ENCODE measurements at places on chromosomes 3 and 15.
A peak's percentile ranks its signal among the peaks of the same experiment; 100 is the strongest.

DNA sequence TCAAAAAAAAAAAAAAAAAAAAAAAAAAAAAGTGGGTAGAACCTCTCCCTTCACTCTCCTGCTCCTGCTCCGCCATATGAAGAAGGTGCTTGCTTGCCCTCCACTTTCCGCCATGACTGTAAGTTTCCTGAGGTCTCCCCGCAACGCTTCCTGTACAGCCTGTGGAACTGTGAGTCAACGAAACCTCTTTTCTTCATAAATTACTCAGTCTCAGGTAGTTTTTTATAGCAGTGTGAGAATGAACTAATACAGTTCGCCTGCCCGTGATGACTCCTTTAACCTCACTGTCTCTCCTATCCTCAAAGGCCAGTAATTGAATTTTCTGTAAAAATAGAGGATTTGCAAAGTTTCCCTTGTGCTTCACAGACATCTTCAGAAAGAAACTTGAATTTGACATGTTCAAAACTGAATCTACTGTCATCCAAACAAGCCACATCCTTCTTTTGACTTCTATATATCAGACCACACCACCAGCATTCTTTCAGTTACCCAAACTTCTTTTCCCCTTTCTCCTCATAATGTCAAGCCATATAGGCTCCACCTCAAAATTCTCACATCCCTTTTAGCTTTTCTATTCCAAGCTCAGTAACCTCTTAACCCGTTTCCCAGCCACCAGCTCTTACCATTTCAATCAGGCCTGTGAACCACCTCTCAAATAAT is 44.3 kb downstream of the P2RY1 start:
- no peaks in the 10 kb centered on the region for H3K27me3 ChIP-seq
- no peak overlapping the region for H3K27ac ChIP-seq
- H3K4me3 ChIP-seq: no peak overlapping the region
- peak; percentile 11 for DNase-seq
- no peaks in the 10 kb centered on the region for H3K36me3 ChIP-seq

DNA sequence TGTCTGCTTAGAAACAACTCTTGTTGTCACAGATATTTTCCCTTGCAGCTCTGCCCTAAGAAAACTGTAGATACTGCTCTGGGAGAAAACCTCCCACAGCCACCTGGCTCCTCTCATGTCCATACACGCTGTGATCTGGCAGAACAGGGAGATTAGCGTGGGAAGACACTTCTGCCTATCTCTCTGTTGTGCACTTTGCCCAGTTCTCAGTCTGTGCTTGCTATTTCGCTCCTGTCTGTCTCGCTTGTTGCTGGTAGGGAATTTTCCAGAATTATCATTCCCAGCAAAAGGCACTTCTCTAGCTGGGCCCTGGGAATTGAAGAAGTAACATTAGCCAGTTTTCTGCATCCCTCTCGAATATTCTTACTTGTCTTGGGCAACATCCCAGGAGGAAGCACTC is 8.1 kb upstream of the GATM start:
- H3K4me1 ChIP-seq: no peaks in the 10 kb centered on the region
- peaks cover 9% of the 10 kb centered on the region for H3K27me3 ChIP-seq
- H3K4me3 ChIP-seq: no peak overlapping the region
- no peak for DNase-seq
- H3K27ac ChIP-seq: no peak overlapping the region

- DNase-seq: no peak
- H3K4me1 ChIP-seq: no peaks in the 10 kb centered on the region
- no peaks in the 10 kb centered on the region for H3K36me3 ChIP-seq
- no peak overlapping the region for H3K27ac ChIP-seq
- peaks cover 6% of the 10 kb centered on the region for H3K27me3 ChIP-seq
- no peak overlapping the region for H3K4me3 ChIP-seq
Measured at GRCh38 chr3:139182143-139182542, 137.5 kb upstream of the PRR23C start.

DNA sequence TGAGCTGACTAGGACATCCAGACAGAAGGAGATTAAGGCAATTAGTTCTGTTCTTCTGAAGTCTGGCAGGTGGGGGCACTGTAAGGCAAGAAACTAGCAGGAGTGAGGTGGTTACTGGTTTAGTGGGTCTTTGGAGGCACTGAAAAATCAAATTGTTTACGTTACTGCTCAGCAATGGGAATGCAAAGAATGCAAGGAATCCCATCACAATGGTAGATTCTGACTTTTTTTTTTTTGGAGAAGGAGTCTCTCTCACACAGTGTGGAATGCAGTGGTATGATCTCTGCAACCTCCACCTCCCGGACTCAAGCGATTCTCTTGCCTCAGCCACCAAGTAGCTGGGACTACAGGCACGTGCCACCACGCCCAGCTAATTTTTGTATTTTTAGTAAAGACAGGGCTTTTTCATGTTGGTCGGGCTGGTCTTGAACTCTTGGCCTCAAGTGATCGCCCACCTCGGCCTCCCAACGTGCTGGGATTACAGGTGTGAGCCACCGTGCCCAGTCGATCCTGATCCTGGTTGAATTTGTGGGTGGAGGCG is 16.4 kb downstream of the FAM107A start:
- H3K27me3 ChIP-seq: no peaks in the 10 kb centered on the region
- no peak overlapping the region for H3K4me3 ChIP-seq
- no peaks in the 10 kb centered on the region for H3K4me1 ChIP-seq
- H3K36me3 ChIP-seq: no peaks in the 10 kb centered on the region
- DNase-seq: no peak
- no peak overlapping the region for H3K27ac ChIP-seq

- no peaks in the 10 kb centered on the region for H3K4me1 ChIP-seq
- no peak overlapping the region for H3K27ac ChIP-seq
- peaks cover 14% of the 10 kb centered on the region for H3K27me3 ChIP-seq
- H3K36me3 ChIP-seq: no peaks in the 10 kb centered on the region
- H3K4me3 ChIP-seq: no peak overlapping the region
- no peak for DNase-seq
Measured at GRCh38 chr3:58591517-58592510, 14.6 kb upstream of the FAM107A start.
